ENCODE measurements at places on chromosomes 12 and 14.

DNA sequence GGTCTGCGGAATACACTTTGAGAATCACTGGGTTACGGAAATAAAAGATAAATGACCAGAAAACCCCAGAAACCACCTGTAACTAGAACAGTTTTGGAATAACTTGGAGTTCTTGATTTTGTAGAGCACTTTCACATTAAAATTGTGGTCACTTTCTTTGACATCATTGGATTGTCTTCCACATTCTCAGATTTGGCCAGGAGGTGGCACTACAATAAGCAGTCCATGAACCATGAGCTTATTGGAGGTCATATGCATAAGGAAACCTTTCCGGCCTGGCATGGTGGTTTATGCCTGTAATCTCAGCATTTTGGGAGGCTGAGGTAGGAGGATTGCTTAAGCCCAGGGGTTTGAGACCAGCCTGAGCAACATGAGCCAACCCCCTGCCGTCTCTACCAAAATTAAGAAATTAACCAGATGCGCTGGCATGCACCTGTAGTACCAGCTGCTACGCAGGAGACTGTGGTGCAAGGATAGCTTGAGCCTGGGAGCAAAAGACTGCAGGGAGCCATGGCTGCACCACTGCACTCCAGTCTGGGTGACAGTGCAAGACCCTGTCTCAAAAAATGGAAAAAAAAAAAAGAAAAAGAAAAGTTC lies 107.7 kb upstream of the CAND1 start:
- peak; percentile 1 for DNase-seq

DNA sequence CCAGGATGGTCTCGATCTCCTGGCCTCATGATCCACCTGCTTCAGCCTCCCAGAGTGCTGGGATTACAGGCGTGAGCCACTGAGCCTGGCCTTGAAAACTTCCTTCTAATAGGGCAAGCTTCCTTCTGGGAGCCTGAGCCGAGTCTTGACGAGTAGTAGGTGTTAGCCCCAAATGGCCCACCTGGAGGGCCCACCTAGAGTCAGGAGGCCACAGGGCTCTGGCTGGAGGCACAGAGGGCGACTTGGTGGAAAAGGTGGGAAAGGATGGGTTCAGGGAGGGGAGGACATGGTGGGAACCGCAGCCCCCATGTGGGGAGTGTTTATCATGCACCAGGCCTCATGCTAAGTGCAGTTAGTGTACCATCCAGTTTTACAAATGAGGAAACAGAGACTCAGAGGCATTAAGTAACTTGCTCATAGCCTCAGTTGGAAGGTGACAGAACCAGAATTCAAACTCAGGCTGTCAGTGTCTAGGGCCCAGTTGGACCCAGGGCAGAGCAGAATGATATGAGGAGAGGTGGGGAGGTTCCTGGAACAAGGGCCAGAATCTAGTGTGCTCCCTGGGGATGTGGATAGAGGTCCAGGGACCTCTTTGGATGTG lies 3.1 kb upstream of the LRP1-AS start:
- DNase-seq: no peak

DNA sequence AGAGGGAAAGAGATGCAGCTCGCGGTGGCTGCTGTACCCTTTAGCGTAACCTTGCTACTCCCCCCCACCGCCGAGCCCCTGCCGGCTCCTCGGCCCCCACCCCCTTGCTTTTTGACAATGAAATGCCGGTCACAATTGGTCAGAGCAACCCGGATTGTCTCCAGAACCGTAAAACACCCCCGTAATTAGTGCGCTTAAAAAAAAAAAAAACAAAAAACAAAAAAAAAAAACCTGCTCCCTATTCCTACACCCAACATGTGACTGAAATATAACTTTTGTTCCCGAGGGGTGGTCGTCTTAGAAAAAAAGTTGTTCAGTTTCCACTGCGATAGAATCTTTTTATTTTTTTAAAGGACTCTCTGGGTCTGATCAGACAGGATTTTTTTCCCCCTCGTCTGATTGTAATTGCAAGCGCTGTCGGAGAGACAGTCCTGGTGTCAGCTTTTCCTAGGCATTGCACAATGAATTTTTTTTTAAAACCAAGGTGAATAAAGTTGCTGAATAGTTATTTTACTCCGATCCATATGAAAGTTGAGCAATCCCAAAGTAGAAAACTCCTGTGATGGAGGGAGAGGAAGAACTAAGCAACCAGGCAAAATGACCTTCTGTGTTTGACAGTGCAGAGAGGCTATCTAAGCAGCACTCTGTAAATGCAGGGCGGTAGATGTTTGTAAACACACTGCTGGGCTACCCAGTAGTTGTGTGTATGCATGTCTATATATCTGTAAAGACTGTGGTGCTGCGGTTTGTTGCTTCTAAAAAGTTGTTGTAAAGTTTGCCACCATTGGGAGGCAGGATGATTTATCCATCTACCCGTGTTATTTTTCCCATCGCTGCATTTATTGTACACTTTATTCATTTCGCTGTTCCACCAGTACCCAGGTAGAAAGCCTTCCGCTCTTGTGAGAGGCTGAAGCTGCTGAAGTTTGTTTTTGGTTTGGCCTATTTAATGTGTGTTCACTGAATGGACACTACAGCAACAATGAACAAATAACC lies 1.1 kb downstream of the ETV6 start:
- no peak for DNase-seq

GRCh38 chr14:82412545-82412944 lies 878.9 kb upstream of the SEL1L start:
- DNase-seq: no peak

- no peak for DNase-seq
Measured at GRCh38 chr14:21015312-21015711, 9.5 kb downstream of the NDRG2 start.

- DNase-seq: no peak
Measured at GRCh38 chr12:56932867-56933266, 1.3 kb downstream of the SDR9C7 start.

DNA sequence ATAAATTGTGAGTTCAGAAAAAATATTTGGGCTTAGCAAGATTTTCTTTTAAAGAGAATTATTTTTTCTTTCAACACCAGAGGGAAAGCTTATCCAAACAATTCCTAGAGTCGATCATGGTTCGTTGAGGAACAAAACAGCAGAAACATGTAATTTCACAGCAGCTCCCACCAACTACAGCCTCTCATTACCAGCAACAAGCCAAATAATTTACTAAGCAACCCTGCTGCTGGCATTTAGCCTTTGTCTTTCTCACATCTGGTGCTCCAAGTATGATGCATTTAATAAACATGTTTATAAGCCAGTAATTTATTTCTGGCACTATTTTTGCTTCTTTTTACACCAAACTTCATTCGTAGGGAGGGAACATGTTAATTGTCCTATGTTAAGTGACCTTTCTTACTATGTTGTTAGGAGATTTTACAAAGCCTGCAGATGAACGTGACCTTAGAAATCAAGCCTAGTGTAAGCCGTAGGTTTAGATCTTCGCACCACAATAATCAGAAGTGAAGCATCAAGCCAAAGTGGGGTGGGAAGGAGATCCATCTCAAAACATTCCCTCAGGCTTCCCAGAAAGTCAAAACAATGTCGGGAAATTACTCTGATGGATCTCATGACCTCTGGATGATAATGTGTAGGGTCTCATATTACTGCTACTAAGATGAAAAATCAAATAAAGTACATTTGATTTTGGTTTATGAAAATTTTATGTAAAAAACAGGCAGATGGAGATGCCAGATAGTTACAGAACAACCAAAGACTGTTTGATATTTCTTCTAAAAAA lies 128.4 kb downstream of the RPAP3 start:
- DNase-seq: no peak

DNA sequence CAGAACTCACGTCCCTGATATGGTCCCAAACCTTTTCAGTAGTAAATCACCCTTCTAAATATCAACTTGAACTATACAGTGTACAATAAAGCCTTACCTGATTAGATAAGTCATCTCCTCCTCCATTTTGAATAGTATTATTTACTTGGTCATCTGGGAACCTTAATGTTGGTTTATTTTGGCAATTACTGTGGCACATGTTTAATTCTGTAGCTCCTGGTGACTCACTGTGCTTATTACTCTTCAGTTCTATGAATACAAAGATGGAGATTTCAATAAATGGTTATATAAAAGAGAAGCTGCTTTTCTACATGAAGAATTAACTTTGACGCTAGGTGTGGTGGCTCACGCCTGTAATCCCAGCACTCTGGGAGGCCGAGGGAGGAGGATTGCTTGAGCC lies 25.4 kb downstream of the MIS18BP1 start:
- DNase-seq: no peak

- no peak for DNase-seq
Measured at GRCh38 chr14:70897464-70897863, 9.8 kb upstream of the PCNX1 start.

GRCh38 chr14:56400109-56400825 lies 179.3 kb upstream of the TMEM260 start:
- no peak for DNase-seq

DNA sequence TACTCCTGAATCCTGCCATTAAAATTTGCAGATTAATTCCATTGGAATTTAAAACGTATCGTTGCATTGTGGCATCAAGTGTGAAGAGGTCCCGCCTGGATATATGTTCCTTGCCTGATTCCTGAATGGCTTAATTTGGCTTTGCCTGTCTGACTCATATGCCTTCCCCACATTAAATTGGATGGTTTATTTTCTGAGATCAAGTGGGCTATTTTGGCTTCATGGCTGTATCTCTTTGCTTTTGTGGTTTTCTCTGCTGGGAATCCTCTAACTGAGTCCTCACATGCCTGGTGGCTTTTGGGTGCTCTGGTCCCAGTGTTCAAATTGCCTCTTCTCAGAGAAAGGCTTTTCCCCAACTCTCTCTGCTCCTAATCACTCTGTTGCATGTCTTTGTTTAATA lies 127.9 kb upstream of the DYRK2 start:
- no peak for DNase-seq

GRCh38 chr14:60197629-60198303 lies 32.6 kb upstream of the DHRS7 start:
- DNase-seq: no peak

DNA sequence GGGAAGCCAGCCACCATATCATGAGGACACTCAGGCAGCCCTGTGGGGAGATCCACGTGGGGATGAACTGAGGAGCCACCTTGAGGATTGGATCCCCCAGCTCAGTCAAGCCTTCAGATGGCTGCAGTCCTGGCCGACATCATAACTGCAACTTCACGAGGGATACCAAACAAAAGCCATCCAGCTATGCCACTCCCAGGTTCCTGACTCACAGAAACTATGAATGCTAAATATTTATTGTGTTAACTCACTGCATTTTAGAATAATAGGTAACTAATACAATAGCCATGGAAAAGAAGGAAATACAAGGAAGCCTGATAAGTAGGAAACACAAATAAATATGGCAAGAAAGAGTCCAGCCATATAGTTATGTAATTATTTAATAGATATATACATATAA lies 42.1 kb upstream of the FAM222A start:
- no peak for DNase-seq

- DNase-seq: peak; percentile 47
Measured at GRCh38 chr14:91349481-91350074, 68.0 kb downstream of the CCDC88C start.

DNA sequence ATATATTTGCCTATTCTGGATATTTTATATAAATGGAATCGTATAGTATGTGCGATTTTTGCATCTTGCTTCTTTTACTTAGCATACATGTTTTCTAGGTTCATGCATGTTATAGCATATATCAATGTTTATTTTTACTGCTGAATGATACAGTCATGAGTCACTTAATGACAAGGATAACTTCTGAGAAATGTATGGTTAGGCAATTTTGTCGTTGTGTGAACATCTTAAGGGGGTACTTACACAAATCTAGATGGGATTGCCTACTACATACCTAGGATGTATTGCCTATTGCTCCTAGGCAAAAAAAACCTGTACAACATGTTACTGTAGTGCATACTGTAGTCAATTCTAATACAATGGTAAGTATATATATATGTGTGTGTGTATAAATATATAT lies 8.8 kb downstream of the USP15 start:
- no peak for DNase-seq

DNA sequence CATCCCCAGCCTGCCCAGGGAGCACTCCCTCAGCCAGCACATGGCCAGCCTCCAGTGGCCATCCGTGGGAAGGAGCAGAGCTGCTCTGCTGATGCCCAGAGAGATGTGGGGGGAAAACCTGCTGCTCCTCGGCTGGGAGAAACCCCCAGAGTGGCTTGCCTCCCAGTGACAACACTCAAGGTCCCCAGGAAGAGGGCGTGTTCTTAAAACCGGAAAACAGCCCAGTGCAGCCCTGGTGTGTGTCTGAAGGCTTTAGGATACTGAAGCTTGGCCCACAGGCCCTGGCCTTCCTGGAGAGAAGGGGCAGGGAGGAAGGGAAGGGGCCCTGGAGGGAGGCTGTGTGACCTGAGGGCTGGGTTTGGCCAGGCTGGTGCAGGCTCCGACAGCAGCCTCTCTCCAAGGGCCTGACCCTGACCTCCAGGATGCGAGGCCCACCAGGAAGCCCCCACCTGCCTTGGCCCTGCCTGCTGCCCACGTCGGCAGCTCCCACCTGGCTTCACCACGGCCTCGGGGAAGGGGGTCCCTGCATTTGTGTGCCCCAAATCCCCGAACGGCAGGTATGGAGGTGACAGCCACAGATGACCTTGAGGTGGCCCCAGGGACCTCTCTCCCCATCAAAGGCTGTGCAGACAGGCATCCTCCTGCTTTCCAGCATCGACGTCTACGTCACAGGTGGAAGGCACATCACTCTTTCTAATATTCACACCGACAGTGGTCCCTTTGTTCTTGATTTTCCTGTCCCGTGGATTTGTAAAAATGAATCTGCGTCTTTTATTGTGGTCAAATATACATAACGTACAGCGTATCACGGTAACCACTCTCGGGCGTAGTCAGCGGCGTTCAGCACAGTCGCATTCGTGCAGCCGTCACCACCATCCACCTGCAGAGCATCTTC lies 190.0 kb upstream of the C14orf180 start:
- DNase-seq: peak; percentile 46
